Left ventricle myocardium inferior (tissue), 1 donor: ENCODE measurements at places on chromosomes 2 and 18. TPM values are rescaled to one million over a fixed set of nuclear protein-coding genes. Genes with fewer than 3 reads are reported as not detected.

DNA sequence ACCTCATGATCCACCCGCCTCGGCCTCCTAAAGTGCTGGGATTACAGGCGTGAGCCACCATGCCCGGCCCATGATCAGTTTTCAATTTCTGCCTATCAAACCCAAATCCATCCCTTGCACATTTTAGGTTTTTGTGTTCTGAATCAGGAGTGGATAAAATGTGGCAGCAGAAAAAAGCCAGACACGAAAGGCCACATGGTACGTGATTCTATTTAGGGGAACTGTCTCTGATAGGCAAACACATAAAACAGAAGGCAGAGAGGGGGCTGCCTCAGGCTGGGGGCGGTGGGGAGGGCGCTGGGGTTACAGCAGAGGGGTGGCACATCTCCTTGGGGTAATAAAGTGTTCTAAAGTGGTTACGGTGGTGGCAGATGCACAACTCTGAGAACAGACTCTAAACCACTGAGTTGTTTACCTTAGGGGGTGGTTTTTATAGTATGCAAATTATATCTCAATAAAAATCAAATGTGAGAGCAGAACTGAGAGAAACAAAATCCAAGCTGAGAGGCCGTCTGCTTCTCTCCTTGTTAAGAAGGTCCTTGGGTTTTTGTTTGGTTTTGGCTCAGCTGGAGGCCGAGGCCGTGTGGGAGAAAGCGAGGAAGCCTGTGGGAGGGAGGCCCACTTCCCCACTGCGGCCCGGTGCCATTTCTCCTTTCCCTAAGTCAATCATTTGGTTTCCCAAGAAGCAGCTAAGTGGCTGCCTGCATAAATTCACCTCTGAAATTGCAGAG, 78.0 kb downstream of the SOWAHC start:
- H3K27me3 ChIP-seq = no peaks in the 10 kb centered on the region
- no peak for DNase-seq
- H3K36me3 ChIP-seq = no peaks in the 10 kb centered on the region
- peaks cover 37% of the 10 kb centered on the region for H3K4me1 ChIP-seq

DNA sequence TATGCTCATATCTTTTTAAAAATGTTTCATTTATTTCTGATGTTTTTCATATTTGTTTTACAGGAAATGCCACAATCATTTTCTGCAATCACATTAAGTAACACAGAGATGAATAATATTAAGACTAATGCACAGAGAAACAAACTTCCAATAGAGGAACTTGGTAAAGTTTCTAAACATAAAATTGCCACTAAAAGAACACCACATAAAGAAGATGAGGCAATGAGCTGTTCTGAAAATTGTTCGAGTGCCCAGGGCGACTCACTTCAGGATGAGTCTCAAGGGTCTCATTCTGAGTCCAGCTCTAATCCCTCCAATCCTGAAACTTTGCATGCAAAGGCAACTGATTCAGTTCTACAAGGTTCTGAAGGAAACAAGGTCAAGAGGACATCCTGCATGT, 70.4 kb downstream of the APLF start:
- no peak for DNase-seq
- no peaks in the 10 kb centered on the region for H3K27me3 ChIP-seq
- H3K4me1 ChIP-seq = no peaks in the 10 kb centered on the region
- no peak overlapping the region for H3K27ac ChIP-seq

DNA sequence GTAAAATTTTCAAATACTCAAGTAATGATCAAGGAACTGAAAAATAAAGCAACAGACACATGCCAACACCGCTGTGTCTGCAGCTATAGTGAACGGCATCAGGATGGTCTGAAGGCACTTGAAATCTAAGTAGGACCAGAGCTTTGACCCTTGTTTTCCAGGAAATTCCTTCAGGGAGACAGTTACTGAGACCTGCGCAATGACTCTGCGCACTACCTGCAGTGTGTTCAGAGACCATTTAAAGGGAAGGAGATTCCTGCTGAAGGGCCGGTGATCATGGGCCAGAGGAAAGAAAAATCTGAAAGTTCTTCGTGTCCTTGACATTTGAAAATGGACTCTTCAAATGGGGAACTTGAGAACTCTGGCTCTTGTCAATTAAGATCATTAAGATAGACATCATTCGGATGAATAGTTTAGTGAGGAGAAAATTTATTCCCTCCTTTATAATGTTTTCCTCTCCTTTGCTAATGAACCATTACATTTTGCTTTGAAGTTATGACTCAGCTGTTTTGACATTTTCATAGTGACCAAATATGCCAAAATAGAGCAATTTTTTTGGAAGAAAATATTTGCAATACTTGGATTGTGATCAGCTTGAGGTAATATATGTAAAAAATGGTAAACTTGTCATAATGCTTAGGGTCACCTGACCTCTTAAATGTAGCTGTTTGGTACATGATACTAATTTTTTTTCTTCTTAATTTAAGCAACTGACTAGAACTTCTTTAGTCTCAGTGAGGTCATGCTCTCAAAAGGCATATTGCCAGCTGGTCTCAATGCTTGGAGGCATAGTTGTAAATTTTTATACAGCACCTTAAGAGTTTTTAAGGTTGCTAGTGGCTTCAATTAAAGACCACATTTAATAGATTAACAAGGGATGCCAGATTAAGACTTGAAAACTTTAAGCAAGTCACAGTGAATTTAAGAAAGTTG, 329.3 kb downstream of the ARHGAP15 start:
- H3K27ac ChIP-seq = no peak overlapping the region
- no peak for DNase-seq
- H3K4me1 ChIP-seq = no peaks in the 10 kb centered on the region
- no peaks in the 10 kb centered on the region for H3K27me3 ChIP-seq
- no peaks in the 10 kb centered on the region for H3K36me3 ChIP-seq

DNA sequence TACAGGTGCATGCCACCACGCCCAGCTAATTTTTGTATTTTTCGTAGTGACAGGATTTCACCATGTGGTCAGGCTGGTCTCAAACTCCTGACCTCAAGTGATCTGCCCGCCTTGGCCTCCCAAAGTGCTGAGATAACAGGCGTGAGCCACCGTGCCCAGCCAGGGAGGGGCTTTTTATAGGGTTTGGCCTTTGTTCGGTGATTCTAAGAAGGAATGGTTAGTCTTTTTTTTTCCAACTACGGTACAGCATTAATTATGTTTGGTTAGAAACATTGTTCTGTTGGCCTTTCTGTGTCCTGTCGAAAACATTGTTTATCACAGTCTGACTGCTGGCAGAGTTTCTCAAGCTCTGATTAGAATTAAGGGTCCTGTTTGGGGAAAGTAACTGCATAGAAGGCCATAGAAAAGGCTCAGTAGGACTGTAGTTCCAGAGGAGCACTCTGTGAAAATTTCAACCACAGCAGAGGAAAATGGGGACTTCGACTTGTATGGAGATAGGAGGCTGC, 19.3 kb upstream of the SMCHD1 start:
- no peaks in the 10 kb centered on the region for H3K36me3 ChIP-seq
- H3K27me3 ChIP-seq = no peaks in the 10 kb centered on the region
- peak overlapping the region; percentile 29 for H3K4me3 ChIP-seq
- peaks cover 28% of the 10 kb centered on the region for H3K4me1 ChIP-seq
- H3K27ac ChIP-seq = peak overlapping the region; percentile 81

- H3K4me1 ChIP-seq = peaks cover 68% of the 10 kb centered on the region
- peak overlapping the region; percentile 90 for H3K27ac ChIP-seq
Measured at GRCh38 chr2:119369845-119370244, 3.1 kb downstream of the DBI start.

DNA sequence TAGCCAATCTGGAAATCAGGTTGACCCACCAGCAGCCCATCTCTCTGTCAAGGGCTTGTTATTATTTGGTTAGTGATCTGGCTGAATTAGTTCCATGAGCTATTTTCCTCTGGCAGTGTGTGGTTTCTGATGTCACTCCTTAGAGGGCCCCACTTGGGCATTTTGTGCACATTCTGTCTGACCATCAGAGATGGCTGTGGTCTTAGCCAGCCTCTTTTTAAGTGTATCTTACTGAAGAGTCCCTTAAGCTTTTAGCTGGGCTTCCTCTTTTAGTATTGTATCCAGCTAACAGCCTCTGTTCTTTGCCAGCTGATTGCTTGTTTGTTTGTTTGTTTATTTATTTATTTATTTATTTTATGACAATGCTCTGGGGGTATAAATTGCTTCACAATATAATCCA, 951.1 kb upstream of the CNTNAP5 start:
- no peak overlapping the region for H3K27ac ChIP-seq
- H3K36me3 ChIP-seq = no peaks in the 10 kb centered on the region
- no peak for DNase-seq
- no peaks in the 10 kb centered on the region for H3K4me1 ChIP-seq
- H3K27me3 ChIP-seq = no peaks in the 10 kb centered on the region

DNA sequence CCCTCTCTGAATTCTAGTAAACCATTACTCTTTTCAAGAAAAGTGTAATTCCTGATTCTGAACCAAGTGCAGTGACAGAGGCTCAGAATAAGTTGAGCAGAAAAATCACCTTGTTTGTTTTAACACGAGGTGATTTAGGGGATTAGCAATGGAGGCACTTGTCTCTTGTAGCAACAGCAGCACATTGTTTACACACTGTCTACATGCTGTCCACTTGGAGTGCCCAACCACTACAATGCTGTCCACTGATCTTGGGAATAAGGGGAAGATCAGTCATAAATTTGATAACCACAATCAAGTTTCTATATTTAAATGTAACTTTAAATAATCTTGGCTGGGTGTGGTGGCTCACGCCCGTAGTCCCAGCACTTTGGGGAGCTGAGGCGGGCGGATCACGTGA, 13.9 kb upstream of the RMND5A start:
- H3K4me3 ChIP-seq = no peak overlapping the region
- H3K36me3 ChIP-seq = no peaks in the 10 kb centered on the region
- H3K27ac ChIP-seq = peak overlapping the region; percentile 92
- peaks cover 32% of the 10 kb centered on the region for H3K4me1 ChIP-seq

DNA sequence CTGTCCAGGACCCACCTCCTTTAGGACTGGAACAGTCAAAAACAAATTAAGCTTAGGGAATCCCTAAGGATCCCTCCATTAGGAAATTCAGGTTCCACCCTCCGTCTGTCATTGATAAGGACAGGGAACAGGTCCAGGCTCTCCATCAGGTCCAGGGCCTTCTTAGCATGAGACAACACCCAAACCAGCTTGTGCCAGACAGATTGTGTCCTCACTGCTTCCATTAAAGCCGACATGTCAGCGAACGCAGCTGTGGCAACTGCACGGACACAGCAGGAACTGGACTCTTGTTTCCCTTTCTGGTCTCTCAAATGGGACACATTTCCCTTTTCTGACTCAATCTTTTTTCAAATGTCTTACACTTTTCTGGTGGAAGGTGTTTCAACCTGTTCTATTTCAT, 81.4 kb downstream of the BCL11A start:
- DNase-seq = peak; percentile 43
- H3K27me3 ChIP-seq = no peaks in the 10 kb centered on the region
- H3K36me3 ChIP-seq = no peaks in the 10 kb centered on the region

DNA sequence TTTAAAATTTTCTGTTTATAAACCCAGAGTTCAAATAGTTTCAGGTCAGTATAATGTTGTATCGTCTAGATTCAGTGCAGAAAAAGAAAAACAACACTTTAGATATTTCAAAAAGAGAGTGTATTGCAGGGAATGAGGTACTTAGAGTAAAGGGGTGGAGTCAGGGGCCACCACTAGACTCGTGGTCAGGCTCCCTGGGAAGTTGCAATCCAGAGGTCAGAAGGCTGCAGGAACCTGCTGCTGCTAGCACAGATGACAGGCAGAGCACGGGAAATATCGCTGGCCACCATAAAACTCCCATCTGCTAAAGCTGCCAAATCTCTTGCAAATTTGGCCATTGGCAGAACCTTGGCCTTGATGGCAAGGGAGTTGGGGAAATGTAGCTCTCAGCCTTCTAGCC, 64.6 kb downstream of the THNSL2 start:
- no peak for DNase-seq
- no peak overlapping the region for H3K4me3 ChIP-seq
- no peak overlapping the region for H3K27ac ChIP-seq
- H3K36me3 ChIP-seq = no peaks in the 10 kb centered on the region
- no peaks in the 10 kb centered on the region for H3K4me1 ChIP-seq

DNA sequence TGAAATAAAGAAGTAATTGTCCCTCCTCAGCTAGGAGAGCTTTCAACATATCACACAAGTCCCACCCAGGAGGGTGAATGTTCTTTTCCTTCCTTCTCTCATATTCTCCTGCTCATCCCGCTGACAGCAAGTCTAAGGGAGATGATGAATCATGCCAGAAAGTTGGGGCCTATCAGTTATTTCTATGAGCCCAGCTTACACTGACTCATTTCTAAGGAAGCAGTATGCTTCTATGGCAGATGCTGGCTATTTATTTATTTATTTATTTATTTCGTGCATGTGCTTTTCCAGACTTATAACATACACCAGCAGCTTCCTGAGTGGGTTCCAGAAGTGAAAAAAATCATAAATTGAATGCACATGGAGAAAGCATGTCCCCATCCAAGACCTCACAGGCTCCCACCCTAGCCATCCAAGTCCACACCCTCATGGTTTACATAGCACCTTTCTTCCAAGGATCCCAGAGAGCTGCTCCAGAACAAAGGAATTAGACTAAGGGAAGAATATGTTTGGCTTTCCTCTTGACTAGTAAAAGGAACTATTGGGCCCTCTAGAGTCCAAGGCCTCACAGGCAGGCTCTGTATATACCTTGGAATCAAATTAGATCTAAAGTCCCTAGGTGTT, 1074.2 kb upstream of the ZEB2 start:
- H3K4me1 ChIP-seq = no peaks in the 10 kb centered on the region
- H3K27me3 ChIP-seq = no peaks in the 10 kb centered on the region
- H3K4me3 ChIP-seq = no peak overlapping the region

DNA sequence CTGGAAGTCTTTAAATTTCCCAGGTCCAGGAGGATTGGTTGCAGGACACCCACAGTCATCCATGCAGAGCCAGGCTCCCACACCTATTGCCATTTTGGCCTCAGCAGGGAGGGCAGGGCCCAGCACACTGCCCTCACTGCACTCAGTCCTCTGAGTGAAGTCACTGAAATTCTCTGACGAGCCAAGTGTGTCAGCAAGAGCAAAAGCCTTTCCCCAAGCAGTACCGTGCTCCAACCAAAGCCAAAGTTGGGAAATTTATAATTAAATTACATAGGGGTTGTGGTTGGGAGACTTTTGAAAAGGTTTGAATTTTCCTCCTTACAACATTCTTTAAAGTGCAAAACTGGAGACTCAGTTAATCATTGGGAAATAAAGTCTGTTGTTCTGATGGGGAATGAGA, 98.5 kb upstream of the CD226 start:
- H3K36me3 ChIP-seq = peaks cover 11% of the 10 kb centered on the region
- peak overlapping the region; percentile 42 for H3K27ac ChIP-seq
- no peak for DNase-seq
- H3K4me3 ChIP-seq = peak overlapping the region; percentile 53
- peaks cover 32% of the 10 kb centered on the region for H3K4me1 ChIP-seq
- H3K27me3 ChIP-seq = no peaks in the 10 kb centered on the region

- H3K36me3 ChIP-seq = no peaks in the 10 kb centered on the region
- H3K27me3 ChIP-seq = no peaks in the 10 kb centered on the region
- H3K27ac ChIP-seq = no peak overlapping the region
- no peaks in the 10 kb centered on the region for H3K4me1 ChIP-seq
- H3K4me3 ChIP-seq = no peak overlapping the region
Measured at GRCh38 chr2:170145191-170145590, 32.8 kb upstream of the MYO3B start.

The LOXHD1 gene
- total RNA-seq = 0.49 TPM

The NEUROD1 gene
- total RNA-seq = not detected

The FMNL2 gene
- 5.5 TPM for total RNA-seq

The TEX44 gene
- not detected for total RNA-seq
